NCI-H1694 treated with DMSO at 0.1 percent for 48 hours (cell line): ENCODE measurements at places on chromosomes 11 and 22.
A peak's percentile ranks its signal among the peaks of the same experiment; 100 is the strongest.

DNA sequence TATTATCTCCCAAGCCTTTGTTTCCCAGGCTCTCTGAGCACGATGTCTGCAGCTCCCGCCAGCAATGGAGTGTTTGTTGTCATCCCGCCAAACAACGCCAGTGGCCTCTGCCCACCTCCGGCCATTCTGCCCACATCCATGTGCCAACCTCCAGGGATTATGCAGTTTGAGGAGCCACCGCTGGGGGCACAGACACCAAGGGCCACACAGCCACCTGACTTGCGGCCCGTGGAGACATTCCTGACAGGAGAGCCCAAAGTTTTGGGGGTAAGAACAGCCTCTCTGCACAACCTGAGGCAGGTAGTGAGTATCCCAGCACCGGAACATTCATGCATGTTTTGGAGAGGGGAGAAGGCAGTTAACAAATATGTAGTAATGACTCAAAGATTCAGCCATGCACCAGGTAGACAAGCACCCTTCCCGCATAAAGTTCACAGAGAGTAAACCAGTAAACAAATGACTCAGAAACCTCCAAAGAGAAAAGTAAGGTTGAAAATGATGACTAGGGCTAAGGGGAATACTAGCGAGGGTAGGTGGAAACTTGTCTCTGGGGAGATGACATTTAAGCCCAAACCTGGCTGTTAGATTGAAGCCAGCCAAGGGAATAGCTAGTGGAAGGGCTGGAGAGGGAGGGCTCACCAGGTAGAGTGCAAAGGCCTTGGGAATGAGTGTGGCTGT, 7.2 kb downstream of the MS4A15 start:
- DNase-seq, result no peak

DNA sequence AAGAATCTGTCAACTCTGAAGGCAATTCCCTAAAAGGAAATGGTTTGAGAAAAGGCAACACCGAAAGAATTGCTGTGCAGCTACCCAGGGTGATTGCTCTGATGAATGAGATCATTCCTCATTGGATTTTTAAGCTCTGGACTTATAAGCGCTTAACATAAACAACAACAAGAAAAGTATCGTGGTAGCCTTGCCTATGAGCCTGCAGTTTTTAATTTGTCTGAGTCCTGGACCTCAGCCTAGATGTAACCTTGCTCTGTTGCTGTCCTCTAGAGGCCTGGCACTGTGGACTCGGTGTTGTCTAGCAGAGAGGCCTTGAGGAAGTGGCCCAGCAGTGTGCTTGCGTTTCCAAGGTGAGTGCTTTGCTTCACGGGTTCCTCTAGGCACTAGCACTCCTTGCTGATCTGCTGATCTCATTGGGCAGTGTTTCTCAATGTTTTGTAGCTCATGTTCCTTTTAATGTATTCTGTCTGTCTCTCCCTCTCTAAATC, 20.4 kb downstream of the CCDC81 start:
- DNase-seq, result no peak

GRCh38 chr11:2434008-2434407, 10.3 kb downstream of the TRPM5 start:
- no peak for DNase-seq

GRCh38 chr22:43826142-43827002, 14.3 kb upstream of the EFCAB6 start:
- peak; percentile 86 for DNase-seq

- no peak for DNase-seq
Measured at GRCh38 chr11:126543691-126544090, 188.2 kb downstream of the ST3GAL4 start.

DNA sequence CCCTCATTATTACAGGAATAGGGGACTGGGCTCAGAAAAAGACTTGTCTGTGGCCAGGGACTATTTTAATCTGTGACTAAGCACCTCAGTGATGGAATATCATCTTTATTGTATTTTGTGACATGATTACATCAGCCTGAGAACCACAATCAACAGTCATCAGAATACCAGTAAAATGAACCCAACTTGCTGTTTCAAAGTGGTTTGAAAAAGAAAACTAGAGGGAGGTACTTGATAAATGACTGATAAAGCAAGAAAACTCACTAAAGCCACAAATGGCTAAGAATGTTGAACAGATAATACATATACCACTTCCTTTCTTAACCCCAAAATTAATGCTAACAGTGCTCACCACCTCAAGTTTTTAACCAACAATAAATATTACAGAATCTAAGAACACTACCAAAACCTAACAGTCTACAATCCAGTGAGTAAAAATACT, 155.7 kb downstream of the ATG16L2 start:
- no peak for DNase-seq

- DNase-seq, result no peak
Measured at GRCh38 chr11:7252683-7253213, 1.0 kb downstream of the SYT9 start.

- no peak for DNase-seq
Measured at GRCh38 chr11:96168623-96169022, 174.4 kb downstream of the MAML2 start.

DNA sequence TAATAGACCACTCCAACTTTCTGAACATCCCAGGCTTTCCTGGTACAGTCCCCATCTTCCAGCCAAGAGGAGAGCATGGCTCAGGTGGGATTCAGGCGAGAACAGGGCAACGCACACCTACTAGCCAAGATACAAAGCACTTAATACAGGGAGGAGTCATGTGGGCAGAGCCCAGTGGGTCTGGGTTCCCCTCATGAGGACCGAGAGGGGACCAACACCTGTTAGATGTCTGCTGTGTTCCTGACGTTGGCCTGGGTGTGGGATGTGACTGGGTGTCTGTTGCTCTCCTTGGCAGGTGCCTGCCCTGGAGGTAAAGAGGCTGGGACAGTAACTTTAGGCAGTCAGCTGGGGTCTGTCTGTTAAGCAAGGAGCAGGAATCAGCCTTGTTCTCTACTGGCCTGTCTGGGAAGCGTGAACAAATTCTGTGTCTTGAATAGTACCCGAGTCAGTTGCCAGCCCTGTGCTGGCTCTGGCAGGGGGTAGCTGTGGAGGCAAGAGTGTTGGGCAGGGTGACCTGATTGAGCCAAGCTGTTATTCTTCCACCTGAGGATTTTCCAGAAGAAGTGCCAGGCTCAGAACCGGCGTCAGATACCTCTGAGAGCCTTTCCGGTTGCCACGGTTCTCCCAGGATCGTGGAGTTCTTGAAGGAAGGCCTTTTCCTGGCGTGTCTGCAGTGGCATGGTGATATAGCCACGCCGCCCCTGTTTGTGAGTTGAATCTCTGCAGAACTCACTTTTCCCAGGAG, 56.3 kb downstream of the BCR start:
- DNase-seq, result no peak

DNA sequence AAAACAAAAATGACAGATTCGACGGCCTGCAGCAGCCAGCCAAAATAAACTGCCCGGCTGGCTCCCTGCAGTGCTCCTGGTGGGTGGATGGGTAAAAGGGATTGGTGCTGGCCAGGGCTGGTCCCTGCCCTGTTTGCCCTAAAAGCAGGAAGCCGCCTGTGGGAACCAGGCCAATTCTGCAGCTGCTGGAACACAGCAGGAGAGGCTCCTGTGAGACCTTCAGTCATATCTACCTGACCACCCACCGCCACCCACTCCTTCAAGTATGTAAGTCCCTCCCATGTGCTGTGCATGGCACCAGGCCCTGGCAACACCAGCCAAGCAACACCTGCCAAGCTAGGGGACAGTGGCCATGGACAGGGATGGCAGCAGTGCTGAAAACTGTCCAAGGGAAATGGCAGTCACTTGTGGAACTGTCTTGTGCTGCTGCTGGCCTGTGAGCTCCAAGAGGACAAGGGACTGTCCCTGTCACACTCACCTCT, 48.7 kb upstream of the ARFGAP3 start:
- DNase-seq, result no peak

GRCh38 chr11:61602775-61603569, 22.1 kb upstream of the SYT7 start:
- peak; percentile 94 for DNase-seq

GRCh38 chr11:119153049-119153818, 4.4 kb downstream of the ABCG4 start:
- DNase-seq, result no peak

DNA sequence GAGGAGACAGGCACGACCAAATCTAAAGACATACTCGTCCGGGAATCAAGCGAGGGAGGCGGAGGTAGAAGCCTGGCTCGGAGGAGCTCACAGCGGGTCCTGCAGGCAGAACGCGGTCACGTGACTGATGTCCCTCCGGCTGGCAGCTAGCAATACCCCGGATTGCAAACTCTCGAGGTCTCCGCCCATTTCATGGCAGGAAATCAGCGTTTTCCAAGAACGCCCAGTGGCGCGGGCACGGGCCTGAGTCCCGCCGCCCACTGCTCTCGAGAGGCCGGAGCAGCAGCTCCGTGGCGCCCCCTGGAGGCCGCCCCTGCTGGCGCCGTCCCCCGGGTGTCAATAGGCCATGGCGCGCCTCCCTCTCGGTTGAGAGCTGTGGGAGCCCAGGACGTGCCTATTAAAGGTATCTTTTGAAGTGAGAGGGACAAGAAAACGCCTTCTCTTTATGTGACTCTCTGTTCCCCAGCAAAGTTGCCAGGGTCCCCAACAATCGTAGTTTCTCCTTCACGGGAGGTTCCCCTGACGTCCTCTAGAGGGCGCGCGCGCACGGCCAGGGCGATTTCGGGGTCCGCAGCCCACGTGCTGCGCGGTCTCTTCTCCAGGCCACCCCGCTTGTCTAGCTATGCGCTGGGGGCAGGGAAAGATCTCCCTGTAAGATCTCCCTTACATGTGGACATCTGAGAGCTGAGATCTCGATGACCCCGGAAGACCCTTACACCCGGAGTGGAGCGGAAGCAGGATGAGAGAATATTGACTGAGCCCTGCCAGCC, 37.3 kb upstream of the RBFOX2 start:
- peak; percentile 77 for DNase-seq
